Amniotic epithelial cell (primary cell): ENCODE measurements at places on chromosomes 5 and 9.
A peak's percentile ranks its signal among the peaks of the same experiment; 100 is the strongest.

DNA sequence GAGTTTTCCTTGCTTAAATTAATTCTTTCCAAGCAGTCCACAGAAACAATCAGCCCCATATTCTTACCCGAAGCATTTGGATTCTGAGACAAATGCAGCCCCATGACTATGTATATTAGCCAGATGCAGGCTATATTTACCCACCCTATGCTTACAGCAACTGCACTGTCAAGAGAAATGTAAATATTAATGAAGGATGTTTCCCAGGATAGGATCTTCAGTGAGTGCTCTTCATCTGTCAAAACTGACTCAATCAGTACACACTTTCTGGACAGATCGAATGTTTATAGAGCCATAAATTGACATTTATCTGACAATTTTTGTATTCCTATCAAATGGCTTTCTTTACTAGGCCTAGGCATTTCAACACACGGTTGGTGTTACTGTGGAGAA lies 725.3 kb upstream of the SEMA6A start:
- DNase-seq = no peak

- no peak for DNase-seq
Observed at GRCh38 chr9:11039006-11039405, 426.2 kb upstream of the PTPRD start.

- DNase-seq = no peak
Observed at GRCh38 chr5:179759581-179760551, 27.2 kb downstream of the MAML1 start.

DNA sequence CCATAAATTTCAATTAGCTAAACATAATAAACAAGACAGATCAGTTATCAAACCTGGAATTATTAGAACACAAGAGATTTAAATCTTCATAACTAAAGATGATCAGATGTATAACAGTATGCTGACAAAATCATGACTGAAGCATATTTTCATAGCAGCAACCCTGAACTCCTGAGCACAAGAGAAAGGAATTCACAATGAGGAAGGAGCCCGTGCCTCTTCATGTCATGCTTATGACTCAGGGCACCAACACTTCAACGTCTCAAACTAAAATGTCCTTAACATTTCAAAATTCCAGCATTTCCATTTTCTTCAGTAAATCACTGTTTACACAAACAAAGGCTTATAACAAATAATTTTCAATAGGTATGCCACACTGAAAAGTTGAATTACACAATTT lies 6.7 kb downstream of the AP3B1 start:
- DNase-seq = peak; percentile 75

- no peak for DNase-seq
Observed at GRCh38 chr5:24222876-24223275, 421.9 kb downstream of the CDH10 start.

DNA sequence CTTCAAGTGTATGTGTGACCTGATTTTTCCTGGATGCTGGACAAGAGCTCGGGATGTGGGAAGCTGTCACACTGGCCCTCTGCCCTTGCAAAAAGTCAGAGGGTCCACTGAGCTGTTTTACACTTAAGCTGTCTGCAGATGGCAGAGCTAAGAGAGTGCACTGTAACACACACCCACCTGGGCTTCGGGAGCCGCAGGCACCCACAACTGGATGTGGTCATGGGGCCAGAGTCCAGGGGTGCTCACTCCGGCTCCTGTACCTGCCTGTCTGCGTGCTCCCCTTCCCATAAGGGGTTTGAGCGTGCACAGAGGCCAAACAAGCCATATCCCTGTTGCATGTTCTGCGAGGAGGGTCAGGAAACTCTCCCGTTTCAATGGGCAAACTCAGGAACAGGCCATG lies 82.5 kb downstream of the LRRC70 start:
- no peak for DNase-seq
